Cerebellum (tissue), 4 donors: ENCODE measurements at places on chromosomes 1 and 21. TPM values are rescaled to one million over a fixed set of nuclear protein-coding genes. Genes with fewer than 3 reads are reported as not detected.

DNA sequence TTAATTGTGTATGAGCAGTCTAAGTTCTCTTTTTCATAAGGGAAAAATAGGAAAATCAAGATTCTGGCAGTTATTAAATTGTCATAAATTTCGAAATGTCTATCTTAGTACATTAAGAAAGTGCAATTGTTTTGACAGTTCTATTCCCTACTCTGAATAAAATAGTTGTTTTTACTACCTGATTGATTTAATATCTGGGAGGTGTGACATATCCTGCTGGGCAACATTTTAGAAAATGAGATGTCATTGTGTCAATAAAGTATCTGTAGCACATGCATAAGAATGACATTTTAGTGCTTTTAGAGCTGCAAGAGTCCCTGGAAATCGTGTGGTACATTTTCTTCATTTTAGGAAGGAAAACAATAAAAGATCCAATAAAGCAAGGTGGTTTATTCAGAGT, 139.2 kb upstream of the COL11A1 start:
- no peak for DNase-seq

Gene KCNH1
- total RNA-seq: 12.1 TPM

Gene MAN1A2
- 63.8 TPM for total RNA-seq

Gene OR2M4
- 0.36 TPM for total RNA-seq
